ENCODE measurements at places on chromosomes 12 and 14.

GRCh38 chr12:95429172-95429510 is 44.8 kb upstream of the METAP2 start:
- no peak for DNase-seq

DNA sequence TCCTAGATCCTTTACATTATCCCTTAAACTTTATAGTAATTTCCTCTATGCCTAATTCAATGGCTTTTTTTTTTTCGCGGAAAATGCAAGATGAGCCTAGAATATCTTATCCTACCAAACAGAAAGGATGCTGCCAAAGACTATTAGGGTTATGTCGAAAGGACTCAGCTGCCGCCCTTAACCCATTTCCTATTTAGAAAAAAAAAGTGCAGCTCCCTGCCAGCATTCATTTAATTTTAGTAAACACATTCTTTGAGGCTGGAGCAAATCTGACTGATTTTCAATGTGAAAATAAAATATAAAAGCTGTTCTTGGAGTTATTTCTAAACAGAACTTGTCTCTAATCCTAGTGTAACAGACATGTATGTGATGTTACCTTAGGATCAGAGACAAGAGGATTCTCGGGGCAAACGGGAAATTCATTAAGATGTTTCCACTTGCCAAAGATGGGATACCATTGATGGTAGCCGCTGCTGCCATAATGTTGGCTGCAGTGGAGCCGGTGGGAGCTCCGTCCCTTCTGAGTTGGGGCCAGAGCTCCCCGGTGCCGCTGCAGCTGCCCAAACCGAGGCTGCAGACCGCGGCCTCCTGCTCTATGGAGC is 8.2 kb upstream of the A2M start:
- DNase-seq: no peak

DNA sequence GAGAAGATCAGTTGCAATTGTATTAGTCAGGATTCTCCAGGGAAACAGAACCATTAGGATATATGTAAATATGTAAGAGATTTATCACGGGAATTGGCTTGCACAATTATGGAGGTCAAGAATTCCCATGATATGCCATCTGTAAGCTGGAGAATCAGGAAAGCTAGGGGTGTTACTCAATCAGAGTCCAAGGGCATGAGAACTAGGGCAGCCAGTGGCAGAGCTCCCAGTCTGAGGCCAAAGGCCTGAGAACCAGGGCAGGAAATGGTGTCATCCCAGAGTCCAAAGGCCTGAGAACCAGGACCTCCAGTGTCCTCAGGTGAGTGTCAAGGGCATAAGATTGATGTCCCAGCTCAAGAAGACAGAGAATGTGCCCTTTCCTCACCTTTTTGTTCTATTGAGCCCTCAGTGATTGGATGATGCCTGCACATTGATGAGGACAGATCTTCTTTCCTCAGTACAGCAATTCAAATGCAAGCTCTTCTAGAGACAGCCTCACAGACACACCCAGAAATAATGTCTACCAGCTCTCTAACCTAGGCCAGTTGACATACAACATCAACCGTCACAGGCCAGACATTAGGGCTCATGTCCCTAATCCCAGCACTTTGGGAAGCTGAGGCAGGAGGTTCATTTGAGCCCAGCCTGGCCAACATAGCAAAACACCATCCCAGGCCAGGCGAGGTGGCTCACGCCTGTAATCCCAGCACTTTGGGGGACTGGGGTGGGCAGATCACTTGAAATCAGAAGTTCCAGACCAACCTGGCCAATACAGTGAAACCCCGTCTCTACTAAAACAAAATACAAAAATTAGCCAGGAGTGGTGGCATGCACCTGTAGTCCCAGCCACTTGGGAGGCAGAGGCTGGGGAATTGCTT is 34.9 kb upstream of the ZNF740 start:
- DNase-seq: no peak

- no peak for DNase-seq
These were observed 61.2 kb downstream of the NOC4L start for GRCh38 chr12:132205271-132206045.

DNA sequence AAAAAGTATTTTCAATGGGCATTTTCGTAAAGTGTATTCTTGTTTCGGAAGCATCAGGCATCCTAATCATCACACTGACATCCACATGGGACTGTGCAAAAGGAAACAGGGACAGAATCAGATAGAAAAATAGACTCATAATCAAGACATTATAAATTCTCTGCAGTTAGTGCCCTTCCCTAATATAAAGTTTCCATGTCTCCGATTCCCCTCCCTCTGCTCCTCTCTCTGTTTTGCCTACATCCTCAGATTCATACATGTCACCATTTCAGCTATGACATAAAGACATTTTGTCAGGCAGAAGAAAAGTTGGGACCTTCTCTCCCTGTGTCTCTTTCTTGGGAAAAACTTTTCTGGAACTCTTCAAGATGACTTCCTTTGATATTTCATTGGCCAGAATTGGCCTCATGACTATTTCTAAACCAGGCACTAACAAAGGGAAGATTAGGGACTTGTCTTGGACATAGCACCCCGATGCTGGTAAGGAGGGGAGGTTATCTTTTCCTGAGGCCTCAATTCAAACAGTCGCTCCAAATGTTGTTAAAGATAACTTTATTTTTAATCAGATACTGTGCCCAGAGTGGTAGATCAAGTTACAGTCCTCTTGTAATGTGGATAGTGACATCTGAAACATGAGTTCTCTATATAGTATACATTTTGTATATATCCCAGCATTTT is 212.1 kb upstream of the BTG1 start:
- no peak for DNase-seq

DNA sequence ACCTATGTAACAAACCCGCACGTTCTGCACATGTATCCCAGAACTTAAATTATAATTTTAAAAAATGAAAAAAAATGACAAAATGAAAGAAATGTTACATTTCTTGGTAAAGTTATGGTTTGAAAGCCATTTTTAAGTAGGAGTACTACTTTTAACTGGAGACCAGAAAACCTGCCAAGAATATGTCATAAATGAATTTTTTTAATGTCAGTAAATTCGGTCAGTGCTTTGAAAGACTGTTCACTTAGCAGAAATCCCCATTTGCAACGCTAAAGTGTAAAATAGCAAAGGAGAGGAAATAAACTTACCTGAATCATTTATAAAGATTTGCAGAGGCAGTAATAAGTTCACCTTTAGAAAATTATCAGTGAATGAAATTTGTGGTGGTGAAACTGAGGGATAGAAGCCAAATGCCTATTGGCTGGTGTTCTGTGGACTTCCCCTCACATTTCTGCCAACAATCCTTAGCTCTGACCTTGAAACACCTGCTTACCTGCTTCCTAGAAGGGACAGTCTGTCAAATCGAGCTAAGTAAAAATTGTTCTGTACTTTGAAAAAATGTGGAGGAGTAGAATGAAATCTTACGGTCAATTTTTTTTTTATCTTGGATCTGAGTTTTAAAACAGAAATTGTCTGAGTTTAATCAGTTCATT is 714.2 kb downstream of the SLC6A15 start:
- no peak for DNase-seq

- peak; percentile 61 for DNase-seq
These were observed 143.4 kb upstream of the CDKN3 start for GRCh38 chr14:54253195-54253947.

- no peak for DNase-seq
These were observed 468.3 kb downstream of the PDZRN4 start for GRCh38 chr12:41656454-41656853.

DNA sequence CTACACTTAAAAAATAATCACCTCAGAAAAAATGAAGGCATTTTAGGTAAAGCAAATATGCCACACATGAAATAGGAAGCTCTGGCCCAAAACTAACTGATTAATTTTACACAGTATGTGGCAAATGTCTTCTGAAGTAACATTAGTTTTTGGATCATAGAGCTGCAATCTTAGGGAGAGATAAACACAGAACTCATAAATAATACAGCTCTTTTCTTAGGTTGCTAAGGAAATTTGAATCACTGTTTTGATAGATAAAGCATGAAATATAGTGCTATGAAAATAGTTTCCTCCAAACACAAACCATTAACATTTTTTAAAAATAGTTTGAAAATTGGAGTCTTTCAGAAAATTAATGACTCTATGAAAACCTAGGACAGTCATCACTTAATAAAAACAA is 15.0 kb downstream of the RASSF9 start:
- no peak for DNase-seq

GRCh38 chr12:106086696-106087095 is 52.1 kb downstream of the NUAK1 start:
- DNase-seq: no peak

DNA sequence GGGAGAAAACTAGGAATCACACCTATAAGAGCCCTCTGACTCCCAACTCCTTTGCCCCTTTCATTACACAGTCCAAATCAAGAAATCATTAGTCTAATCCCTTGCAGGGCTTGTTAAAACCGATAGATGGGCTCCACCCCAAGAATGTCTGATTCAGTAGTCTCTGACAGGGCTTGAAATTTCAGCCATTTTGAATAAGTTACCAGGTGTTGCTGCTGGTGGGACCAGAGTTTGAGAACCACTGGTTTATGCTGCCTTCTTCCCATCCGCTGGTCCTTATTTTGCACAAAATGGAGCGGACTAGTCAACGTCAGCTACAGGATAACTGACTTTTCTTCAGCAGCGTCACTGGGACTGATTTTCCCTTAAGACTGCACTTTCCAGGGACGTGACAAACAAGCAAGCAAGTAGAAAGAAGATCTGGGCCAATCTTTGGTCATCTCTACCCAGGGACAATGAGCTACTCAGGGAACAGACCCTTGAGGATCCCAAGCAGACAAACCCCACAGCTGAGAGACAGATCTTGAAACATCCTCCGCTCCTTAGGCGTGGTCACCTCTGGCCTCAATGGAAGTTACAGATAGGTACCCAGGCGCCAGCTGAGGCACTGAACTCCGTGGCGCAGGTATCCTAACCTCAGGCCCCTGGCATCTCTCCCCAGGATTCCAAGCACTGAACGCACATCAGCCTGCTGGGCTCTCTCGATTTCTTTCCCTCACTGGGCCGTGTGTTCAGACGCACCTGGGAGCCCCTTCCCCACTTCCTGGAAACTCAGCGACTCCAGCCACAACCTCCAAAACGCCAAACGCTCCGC is 900 bp downstream of the KCTD10 start:
- no peak for DNase-seq

DNA sequence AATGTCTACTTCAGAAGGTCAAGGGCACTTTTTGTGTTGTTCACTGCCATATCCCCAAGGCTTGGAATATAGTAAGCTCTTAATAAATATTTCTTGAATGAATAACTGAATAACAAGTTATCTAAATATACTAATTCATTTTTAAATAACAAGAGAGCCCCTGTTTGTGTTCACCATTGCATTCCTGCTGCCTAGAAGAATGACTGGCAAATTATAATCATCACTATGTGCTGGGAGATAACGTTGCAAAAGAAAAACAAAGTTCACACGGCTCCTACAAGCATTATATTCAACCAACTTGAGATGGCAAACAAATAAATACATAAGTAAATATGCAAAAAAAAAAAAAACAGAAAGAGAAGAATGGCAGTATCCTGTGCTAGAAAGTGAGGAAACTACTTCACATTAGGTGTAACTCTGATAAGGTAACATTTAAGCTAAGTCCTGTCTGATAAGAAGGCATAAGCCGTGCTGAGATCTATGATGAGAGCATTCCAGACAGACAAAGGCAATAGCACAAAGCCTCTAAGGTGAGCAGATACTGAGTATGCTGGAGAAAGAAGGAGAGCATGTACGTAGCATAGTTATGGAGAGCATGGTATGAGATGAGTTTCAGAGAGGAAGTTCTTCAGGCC is 9.2 kb upstream of the TSPAN8 start:
- DNase-seq: no peak

DNA sequence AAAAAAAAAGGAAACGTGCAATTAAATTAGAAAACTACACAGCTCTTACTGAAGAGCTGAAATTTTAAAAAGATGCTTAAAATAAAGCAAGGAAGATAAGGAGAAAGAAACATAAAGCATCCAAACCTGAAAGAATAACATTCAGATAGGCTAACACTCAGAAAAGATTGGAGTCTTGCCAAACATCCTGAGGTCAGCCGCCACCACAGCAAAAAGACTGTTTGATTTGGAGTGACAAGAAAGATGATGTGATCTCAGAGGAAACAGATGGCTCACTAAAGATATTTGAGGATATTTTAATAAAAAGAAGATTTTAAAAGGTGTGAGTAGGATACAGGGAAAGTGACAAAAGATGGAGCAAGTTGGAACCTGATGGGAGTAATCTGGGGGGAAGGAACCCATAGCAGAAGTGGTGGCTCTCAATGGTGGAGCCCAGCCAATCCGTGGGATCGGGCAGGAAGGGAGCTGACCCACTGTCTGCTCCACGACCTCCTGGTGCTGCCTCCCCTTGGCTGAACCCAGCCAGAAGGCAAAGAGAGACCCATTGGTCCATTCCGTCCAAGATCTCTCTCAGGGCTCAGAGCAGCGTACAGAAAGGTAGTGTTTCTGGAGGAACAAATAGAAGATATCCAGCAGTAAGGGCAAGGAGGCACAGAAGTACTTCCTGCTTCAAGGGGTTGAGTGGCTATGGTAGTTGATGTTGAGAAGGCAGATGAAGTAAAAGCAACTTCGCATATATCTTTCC is 469.6 kb downstream of the RGS6 start:
- DNase-seq: peak; percentile 14

DNA sequence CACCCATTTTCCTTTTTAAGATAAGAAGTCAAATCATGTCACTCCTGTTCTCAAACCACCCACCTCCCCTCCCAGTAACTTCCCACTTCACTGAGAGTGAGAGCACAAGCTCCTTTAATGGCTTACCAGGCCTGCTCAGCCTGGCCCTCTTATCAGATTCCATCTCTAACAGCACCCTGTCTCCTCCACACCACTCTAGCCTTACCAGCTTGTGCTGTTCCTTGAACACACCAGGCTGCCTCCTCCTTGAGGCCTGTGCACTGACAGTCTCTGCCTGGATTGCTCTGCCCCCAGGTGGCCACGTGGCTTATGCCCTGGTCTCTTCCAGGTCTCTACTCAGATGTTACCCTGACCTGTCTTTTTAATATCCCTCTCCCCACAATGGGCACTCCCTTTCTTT is 40.1 kb upstream of the EVL start:
- peak; percentile 36 for DNase-seq

DNA sequence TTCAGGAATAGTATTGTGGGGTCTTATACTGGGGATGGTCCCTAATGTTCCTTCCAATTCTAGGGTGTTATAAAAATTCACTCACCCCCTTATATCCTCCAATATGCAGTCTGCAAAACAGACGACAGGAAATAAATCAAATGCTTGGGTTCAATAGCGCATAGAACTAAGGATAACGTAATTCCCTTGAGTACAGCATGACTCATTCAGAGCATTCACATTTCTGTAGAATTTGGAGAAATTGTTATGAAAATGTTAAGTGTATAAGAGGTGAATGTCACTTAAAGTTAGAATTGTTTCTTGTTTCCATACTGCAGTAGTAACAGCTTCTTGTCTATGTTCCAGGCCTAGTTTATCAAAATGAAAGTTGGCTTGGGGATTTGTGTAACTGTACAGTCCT is 271.4 kb downstream of the RPS29 start:
- DNase-seq: no peak

- DNase-seq: no peak
These were observed 313.3 kb downstream of the TMEM121 start for GRCh38 chr14:105839425-105840265.

- DNase-seq: no peak
These were observed 37.6 kb upstream of the LTBP2 start for GRCh38 chr14:74649673-74650072.

Data from activated CD4-positive, alpha-beta T cell treated with anti-CD3 and anti-CD28 coated beads, Interleukin-2, Interleukin-6, amounts not matched to agents 100 ng/mL and 50 ng/mL, durations not matched to agents 16 hours and 8 hours (primary cell).